Kasumi-1 (cell line): ENCODE measurements at places on chromosomes 16 and 17.

GRCh38 chr16:83835586-83836566 is 28.1 kb downstream of the HSBP1 start:
- peak; percentile 52 for DNase-seq

DNA sequence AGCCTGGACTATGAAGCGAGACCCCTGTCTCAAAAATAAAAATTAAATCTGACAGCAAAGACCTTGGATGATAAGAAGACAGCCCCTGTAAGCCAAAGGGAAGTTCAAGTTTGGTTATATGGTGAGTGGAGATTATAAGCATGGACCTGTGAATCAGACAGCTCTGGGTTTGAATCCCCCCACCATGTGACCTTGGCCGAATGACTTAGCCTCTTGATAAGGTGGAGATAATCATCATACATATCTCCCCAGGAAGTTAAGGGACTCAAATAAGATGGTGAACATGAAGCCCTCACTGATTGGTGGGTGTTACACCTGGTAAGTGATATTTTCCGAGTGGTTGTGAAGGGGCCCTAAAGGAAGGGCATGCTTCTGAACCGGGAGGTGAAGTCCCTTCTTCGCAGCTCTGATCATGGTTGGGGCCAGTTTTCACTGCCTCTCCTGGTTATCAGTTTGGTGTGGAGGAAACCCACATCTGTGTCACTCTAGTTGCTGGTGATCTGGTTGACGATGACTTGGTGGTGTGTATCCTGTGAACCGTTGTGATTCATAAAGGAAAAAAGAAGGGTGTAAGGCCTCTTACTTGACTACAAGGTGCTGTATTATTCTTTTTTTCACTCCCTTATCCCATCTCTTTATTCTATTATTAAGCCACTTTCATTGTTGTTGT is 61.7 kb upstream of the CLEC18A start:
- DNase-seq, result no peak

DNA sequence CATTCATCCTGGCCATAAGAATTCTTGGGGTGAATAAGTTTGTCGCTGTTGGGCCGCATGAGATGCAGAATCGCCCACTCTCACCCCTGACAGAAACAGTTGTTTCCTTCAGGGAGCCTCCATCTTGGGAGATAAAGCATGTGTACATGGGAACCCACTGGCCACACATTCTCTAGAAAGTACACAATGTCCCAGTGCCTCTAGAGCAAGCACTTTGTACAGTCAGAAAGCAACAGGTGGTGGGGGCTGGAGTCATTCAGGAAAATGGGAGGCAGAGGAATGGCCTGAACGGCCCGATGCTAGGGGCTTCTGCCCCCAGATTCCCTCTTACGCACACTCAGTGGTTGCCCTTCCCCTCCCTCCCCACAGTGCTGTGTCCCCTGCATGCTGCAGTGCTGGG is 16.1 kb downstream of the ACE start:
- DNase-seq, result no peak

DNA sequence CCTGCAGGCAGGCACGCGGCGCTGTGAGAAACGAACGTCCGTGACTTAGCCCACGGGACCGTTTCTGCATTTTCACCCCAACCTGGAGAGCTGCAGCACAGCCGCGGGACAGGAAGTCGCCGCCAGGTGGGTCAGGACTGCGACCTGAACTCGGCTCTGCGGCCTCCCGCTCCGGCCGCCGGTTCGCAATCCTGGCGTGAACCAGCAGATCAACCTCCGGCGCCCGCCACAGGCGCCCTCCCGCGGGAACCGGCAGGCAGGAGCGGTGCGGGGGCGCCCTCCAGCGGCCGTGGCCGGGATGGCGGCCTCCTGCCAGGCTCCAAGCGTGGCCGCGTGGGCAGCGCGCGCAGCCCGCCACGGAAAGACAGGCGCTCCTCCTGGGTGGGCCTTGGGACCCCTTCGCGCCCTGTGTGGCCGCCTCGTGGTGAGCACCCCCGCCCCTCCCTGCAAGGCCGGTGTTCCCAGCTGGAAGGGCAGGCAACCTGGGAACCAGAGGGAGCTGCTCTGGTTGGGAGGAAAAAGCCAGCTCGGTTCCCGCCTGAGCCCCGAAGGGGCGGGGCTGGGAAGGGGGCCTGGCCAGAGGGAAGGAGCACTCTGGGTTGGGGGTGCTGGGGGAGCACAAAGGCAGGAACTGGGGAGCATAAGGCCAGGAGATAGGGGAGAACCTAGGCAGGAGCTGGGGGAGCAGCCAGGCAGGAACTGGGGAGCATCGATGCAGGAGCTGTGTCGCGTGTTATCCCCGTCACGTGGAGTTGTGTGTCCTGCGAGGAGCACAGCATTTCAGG is 28.2 kb downstream of the ACTG1 start:
- DNase-seq, result peak; percentile 88

DNA sequence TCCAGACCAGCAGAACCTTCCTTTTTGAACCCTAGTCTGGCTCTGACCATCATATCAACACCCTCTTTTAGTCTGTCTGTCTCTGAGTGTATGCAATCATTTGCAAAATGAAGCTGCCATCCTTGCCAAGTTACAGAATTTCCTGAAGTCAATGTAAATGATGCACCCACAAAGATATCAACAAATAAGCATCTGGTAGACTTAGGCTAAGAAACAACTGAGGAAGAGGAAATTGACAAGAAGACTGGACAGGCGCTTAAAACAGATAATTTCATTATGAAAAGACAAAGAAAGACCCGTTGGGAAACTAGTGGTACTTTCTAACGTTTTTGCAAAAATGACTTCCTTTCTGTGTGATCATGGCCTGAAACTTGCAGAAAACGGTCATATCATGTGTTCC is 24.7 kb upstream of the CIITA start:
- DNase-seq, result no peak

- no peak for DNase-seq
Measured at GRCh38 chr17:78977997-78978973, 1.4 kb downstream of the LGALS3BP start.

DNA sequence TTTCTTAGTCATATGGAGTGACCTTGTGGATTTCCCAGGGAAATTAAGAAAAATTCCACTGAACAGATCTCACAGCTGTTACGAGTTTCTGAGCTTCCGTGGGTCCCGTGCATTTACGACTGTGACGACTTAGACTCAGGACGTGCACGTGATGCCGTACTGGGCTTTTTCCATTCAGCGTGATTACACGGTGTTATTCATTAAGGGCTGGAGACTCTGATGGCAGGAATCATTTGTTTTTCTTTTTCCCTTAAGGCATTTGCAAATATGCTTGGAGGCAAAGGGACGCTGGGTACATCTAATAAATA is 57.2 kb downstream of the TBC1D16 start:
- no peak for DNase-seq

GRCh38 chr17:43027091-43028032 is 2.3 kb downstream of the RND2 start:
- DNase-seq, result no peak

DNA sequence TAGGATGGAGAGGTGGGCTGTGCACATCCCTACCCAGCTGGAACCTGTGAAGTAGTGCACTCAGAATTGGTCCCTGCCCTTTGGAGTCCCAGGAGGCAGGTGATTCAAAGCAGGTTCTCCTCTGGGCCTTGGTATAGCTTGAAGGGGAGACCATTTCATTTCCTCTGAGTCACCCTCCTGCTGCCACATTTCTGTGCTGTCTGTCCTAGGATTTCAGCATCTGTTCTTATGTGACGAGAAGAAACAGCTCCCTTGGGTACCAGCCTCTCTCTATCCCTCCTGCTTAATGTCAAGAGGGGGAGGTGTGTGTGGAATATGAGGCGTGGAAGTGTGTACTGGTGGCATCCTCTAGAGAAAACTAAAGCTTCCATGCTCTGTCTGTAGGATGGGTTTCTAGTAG is 5.0 kb upstream of the NFE2L1 start:
- DNase-seq, result no peak

GRCh38 chr17:54971147-54971546 is 2.6 kb downstream of the STXBP4 start:
- DNase-seq, result no peak

GRCh38 chr16:24353622-24354021 is 97.5 kb downstream of the CACNG3 start:
- DNase-seq, result no peak

- no peak for DNase-seq
Measured at GRCh38 chr16:28537964-28538732, 626 bp downstream of the NUPR1 start.

DNA sequence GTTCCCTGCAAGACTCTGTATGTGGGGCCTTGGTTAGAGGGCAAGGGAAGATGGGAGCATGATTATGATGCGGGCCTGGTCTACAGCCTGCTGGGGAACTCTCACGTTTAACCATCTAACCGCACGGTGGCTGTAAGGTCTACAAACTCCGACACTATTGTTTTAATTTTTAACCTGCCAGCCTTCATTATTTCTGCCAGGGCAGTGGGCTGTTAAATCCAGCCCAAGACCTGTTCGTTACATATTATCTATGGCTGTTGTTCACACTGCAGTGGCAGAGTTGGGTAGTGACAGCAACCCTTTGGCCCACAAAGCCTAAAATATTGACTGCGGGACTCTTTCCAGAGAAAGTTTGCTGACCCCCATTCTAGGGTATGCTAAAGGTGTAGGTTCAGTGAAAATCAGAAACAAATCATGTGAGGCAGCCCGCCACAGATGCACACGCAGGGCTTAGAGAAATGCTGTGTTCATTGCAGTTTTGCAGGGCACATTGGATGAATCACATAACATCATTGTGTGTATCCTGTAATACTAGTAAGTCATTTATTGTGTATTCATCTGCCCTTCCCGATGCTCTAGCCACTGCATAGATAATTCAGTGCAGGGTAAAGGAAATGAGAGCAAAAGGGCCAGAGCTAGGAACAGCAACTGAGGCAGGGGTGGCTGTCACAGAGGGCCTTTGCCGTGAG is 14.3 kb downstream of the SNX29 start:
- no peak for DNase-seq

GRCh38 chr17:80071116-80071841 is 30.1 kb upstream of the GAA start:
- no peak for DNase-seq

GRCh38 chr17:34571428-34572130 is 7.8 kb upstream of the TMEM132E start:
- no peak for DNase-seq

DNA sequence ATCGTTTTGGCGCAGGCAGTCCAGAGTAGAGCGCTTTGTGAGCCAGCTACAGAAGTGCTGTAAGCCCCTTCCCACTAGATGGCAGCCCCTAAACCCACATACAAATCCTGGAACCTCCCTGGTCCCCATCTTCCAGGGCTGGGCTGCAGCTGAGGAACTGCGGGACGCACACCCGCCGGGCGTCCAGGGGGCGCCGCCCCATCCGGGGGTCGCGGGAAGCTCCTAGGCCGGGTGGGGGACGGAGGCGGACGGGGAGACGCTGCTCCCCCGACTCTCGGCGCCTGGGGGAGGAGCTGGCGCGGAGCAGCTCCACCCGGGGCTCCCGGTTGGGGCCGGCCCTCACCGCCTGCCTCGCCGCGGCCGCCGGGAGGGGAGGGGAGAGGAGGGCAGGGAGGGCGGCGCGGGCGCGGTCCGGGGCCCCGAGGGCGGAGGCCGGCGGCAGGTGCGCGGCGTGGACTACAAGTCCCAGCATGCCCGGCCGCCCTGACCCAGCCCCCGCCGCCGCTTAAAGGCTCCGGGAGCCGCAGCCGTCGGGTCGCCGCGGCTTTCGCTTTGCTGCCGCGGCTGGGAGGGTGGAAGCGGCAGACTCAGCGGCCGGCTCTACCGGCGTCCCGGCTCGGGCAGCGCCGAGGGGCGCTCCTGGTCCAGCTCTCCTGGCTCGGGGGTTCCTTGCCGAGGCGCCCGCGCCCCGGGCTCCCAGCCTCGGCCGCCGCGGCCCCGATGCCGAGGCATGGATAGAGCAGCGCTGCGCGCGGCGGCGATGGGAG is at the start of gene KSR1:
Gene KSR1, plus strand, starts transcription at position 535 of the 767 bp plus-strand sequence. Its CDS starts 196 bp downstream, at position 731.
- DNase-seq, result peak; percentile 68

DNA sequence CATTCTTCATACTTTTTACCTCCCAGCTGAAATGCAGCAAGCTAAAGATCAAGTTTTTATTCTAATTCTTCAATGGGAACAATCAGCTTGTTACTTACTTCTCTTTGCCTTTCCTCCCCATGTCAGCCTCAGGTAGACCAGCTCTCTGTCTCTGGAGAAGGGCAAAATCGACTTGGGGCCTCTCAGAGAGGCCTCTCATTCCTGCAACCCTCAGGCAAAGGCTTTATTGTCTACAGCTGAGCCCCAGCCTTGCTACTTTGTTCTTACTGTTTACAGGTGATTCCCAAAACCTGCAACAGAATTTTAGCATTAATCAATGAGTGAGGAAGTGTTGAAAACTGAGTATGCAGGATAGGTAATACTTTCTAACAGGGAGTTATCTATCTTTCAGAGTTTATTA is 148.6 kb downstream of the KIF2B start:
- DNase-seq, result no peak

GRCh38 chr17:73334771-73335513 is 23.1 kb upstream of the CDC42EP4 start:
- DNase-seq, result no peak

- DNase-seq, result peak; percentile 55
Measured at GRCh38 chr17:1865252-1866037, 35.6 kb downstream of the RPA1 start.

GRCh38 chr17:68603027-68603426 is 1.9 kb upstream of the FAM20A start:
- no peak for DNase-seq

GRCh38 chr17:43534909-43535308 is 11.2 kb downstream of the ETV4 start:
- no peak for DNase-seq

- no peak for DNase-seq
Measured at GRCh38 chr17:35002876-35003551, 22.7 kb downstream of the LIG3 start.

- DNase-seq, result no peak
Measured at GRCh38 chr17:17781591-17782496, 54.9 kb downstream of the SREBF1 start.

- DNase-seq, result peak; percentile 8
Measured at GRCh38 chr16:10668322-10669045, 26.2 kb downstream of the TEKT5 start.

DNA sequence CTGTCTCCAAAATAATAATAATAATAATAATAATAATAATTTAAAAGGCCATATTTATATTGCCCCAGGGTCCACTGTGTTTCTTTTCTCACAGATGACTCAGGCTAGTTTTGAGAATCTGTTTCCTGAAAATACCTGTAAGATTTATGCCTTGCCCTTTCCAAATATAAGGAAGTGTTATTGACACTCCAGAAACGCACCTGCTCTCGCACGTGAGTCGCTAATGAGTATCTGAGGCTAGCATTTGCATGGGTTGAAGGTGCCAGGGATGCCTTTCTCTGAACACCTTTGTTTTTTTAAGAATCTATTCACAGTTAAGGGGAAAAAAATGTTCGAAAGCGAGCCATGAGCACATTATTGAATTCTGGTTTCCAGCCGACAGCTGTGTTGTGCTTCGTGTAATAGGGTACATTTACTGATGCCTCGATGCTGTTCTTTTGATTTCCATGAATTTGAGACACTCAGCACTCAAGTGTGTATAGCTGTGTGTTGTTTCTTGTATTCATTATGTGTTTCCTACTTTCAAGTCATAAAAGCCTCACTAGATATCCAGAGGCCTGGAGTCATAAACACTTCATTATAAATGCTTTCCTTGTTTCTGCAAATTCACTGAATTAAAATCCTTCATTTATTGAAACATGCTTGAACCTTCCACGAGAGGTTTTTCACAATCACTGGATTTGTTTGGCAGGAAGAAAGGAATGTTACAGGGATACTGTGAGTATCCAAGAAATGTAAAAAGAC is 45.0 kb upstream of the NOL11 start:
- no peak for DNase-seq

GRCh38 chr17:6456914-6457687 is 12.8 kb downstream of the PIMREG start:
- DNase-seq, result no peak

GRCh38 chr17:77282524-77283515 is 142.1 kb downstream of the SEC14L1 start:
- DNase-seq, result no peak
